ENCODE measurements at places on chromosomes 16 and 17. TPM values are rescaled to one million over a fixed set of nuclear protein-coding genes. Genes with fewer than 3 reads are reported as not detected.

DNA sequence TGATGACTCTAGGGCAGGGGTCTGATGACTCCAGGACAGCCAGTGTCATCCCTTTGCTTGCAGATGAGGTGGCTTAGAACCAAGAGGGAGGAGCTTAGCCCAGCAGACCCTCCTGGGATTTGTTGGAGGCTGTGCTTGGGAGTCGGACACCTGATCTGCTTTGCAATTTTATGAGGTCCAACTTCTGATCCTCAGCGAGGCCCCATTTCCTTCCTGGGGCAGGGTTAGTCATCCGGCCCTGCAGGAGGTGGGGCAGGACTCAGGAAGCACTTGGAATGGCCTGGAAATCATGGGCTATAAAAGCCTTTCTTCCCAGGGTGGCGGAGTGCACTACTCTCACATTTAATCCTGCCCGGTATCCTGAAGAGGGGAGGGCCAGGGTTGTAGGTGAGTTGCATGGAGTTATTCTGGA lies 168.5 kb downstream of the MSI2 start:
- no peak for DNase-seq

GRCh38 chr17:82062076-82062983 lies 3.3 kb downstream of the DUS1L start:
- no peak for DNase-seq

GRCh38 chr16:87469169-87469568 lies 23.7 kb downstream of the ZCCHC14 start:
- DNase-seq = no peak

GRCh38 chr16:2663553-2664546 lies 18.5 kb upstream of the KCTD5 start:
- DNase-seq = peak; percentile 4

DNA sequence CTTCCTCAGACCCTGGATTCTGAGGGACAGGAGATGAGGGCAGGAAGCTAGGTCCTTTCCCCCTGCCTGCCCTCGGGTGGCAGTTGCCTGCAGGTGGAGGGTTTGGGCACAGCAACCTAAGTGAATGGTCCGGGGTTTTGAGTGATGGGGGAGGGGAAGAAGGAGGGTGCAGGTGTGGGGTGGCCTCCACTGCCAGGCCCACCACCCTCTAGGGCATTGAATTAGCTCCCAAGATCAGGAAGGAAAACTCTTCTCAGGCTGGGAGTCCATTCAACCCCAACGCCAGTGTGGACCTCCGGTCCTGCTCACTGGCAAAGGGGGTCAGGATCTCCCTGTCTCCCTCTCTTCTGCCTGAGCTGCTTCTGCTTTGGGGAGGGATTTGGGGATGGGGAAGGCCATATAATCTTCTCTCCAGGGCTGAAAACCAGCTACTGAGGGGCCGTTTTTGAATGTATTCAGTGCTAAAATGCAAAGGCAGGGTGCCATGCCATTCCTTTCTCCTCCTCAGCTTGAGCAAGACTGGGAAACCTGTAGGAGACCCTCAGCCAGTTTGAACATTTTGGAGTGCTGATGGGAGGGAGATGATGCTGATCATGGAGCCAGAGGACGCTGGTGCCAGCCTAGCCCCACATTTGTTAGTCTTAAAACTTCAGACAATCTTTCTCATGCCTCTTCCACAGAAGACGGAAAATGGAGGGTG lies 18.8 kb downstream of the GRB7 start:
- no peak for DNase-seq

GRCh38 chr16:68088130-68088972 lies 3.2 kb downstream of the NFATC3 start:
- DNase-seq = no peak

DNA sequence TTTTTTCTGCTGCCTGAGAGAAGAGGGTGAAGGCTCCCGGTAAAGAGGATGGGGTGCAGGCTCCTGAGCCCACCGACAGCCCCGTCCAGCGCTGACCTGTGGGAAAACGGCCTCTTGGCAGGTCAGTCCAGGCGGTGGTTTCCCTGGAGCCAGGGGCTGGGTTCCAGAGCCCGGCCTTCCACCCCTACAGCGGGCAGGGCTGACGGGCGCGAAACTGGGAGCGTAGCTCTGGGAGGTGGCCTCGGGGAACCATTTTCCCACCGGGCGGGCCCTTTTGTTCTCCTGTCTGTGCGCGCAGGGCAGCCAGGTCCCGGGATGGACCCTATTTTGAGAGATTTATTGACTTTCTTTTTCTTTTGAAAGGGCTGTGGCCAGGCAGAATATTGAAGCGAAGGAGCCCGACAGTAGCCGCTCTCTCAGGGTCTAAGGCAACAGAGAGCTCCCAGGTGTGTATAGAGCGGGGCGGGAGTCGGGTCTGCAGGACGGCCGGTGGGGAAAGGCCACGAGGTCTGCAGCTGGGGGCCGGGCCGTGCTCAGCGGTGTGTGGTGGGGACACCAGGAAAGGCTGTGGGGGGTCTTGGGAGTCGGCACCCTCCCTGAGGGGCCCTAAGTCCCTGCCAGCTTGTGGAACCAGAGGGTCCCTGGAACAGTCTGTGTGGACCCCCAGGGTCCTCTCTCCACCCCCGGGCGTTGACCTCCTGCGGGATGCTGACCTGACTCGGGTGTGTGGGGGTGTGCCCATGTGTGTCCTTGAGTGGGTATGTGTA lies 32.3 kb downstream of the METRNL start:
- DNase-seq = no peak

- no peak for DNase-seq
Observed at GRCh38 chr17:16251043-16251442, 34.0 kb downstream of the PIGL start.

- no peak for DNase-seq
Observed at GRCh38 chr17:61401389-61402072, 1.9 kb downstream of the TBX2 start.

DNA sequence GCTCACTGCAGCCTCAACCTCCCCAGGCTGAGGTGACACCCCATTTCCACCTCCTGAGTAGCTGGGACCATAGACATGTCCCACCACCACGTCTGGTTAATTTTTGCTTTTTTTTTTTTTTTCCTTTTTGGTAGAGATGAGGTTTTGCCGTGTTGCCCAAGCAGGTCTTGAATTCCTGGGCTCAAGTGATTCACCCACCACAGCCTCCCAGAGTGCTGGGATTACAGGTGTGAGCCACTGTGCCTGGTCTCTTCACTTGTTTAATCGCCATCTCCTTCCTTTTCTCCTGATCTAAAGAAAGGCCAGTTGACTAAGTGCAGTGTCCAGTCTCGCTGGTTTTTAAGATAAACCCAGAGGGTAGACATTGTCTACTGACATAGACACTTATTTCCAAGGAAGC lies 152.0 kb downstream of the C16orf95 start:
- no peak for DNase-seq

DNA sequence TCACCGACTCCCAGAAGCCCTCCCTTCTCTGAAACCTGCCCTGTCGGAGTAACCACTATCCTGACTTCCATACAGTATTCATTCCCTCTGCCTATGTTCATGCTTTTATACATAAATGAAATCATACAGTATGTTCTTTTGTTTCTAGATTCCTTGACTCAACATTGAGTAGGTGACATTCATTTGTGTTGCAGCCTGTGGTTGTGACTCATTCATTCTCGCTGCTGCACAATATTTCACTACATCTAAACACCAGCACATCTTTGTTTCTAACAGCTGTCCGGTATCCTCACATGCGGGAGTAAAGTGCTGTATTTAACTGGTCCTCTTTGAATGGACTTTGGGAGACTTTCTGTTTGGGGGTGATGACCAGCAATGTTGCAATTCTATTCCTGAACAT lies 135.0 kb upstream of the FOXF1 start:
- no peak for DNase-seq

DNA sequence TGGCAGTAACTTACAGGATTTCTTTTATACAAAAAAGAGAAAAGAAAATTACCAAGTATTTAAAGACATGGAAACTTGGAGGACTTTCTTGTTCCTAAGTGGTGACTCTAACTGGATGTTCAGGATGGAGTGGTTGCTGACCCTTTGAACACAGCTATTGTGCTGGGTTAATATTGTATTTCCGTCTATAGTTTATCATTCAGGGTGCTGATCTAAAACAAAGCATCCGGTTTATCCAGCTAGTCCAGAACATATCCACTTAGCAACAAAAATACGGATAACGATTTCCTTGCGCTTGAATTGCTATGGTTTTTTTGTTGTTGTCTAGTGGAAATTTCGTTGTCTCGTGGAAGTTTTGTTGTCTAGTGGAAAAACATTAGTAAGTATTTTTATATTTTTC lies 38.2 kb downstream of the SNTB2 start:
- no peak for DNase-seq

DNA sequence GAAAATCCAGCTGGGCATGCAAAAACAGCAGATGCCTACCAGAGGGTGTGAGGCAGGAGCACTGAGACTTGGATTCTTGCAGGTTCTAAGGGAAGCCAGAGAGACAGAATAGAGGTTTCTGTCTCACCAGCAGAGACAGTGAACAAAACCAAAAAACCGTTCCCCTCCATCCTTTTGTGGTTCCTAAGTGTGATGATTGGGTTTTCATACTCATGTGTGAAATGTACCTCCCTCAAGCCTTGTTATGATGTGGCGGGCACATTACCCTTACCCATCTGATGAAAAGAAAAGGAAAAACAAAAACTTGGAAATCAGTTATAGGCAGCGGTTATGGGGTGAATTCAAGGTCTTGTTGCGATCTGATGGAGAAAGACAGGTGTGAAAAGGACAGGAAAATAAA lies 172.6 kb upstream of the CDH13 start:
- no peak for DNase-seq

- no peak for DNase-seq
Observed at GRCh38 chr16:67254801-67255552, 6.2 kb downstream of the SLC9A5 start.

GRCh38 chr16:19700319-19700781 lies 17.7 kb downstream of the KNOP1 start:
- no peak for DNase-seq

DNA sequence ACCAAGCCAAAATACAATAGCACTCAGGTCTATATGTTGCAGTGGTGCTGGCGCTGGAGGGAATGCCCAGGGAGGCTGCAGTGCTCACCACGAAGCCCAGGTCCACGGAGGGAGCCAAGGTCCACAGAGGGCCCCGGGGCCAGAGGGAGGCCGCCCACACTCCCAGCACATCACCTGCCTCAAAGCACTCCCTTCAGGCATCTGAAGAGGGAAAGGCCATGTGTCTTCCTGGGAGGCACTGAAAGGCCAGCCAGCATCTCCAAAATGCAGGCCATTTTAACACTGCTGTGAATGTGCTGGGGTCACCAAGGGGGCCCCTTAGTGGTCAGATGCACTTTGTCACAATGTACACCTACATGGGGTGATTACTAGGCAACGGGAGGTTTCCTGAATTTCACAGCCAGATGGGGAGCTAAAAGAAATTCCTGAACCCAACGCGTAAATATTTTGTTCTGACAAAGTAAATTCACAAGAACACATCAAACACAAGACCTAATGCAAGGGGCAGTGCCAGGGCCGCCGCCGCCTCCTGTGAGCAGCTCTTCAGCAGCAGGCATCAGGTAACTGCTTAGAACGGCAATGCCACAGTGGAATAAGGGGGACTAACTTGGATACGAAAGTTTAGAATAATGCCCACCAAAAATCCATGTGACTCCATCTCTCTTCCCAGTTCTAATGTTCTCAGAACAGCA lies 42.8 kb downstream of the USP22 start:
- no peak for DNase-seq

- DNase-seq = no peak
Observed at GRCh38 chr17:4739122-4740024, at the start of the genes CXCL16 and ZMYND15. Gene CXCL16 (minus strand): TSS chr17:4739928. CDS start chr17:4739339, 589 bp downstream. Gene ZMYND15 (plus strand): TSS chr17:4739833. CDS start chr17:4740549, 716 bp downstream.

DNA sequence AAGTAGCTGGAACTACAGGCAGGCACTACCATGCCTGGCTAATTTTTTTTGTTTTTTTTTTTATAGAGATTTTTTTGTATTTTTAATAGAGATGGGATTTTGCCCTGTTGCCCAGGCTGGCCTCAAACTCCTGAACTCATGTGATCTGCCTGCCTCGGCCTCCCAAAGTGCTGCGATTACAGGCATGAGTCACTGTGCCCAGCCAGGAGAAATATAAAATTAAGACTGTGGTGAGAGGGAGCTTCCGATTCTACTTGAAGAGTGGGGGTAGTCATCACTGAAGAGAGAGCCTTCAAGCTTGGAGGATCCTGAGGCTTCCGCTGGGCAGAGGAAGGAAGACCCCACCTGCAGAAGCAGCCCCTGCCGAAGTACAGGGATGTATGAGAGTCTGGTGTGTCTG lies 34.4 kb upstream of the RGS9 start:
- DNase-seq = no peak

GRCh38 chr16:47699106-47699505 lies 238.0 kb downstream of the PHKB start:
- no peak for DNase-seq

GRCh38 chr17:19538095-19539039 lies 4.7 kb downstream of the SLC47A1 start:
- no peak for DNase-seq

GRCh38 chr16:2748757-2749455 lies 3.5 kb upstream of the SRRM2 start:
- no peak for DNase-seq

DNA sequence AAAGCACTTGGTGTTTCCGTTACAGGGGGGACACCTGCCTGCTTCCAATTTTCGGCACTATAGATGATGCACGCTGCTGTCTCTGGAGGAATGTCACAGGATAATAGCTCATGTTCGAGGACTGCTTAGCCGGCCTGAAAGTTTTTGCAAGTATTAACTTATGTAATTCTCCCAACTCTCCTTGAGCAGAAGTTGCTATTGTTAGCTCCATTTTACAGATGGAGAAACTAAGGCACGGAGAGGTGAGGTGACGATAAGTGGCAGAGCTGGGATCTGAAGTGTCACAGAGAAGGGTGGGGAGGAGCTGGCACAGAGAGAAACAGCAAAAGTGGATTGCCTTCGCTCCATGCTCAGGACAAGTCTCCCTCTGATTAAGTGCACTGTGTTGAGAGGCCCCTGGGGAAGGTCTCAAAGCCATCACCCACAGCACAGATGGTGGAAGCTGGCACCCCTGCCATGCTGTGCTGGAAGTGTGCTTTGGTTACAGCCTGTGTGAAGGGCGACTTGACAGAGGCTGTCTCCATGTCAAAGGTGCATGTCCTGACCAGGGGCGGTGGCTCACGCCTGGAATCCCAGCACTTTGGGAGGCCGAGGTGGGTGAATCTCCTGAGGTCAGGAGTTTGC lies 40.8 kb upstream of the MEAK7 start:
- no peak for DNase-seq

CLEC18A gene
- 2.7 TPM for polyA plus RNA-seq

SLC5A11 gene
- polyA plus RNA-seq = 0.22 TPM

IKZF3 gene
- polyA plus RNA-seq = 0.20 TPM

SLC6A2 gene
- 0.14 TPM for polyA plus RNA-seq

CDT1 gene
- 11.3 TPM for polyA plus RNA-seq

NIP7 gene
- 16.6 TPM for polyA plus RNA-seq

ADAP2 gene
- 8.2 TPM for polyA plus RNA-seq

KCNG4 gene
- 0.44 TPM for polyA plus RNA-seq

ASGR2 gene
- 0.24 TPM for polyA plus RNA-seq

DLG4 gene
- 192 TPM for polyA plus RNA-seq

KRT34 gene
- polyA plus RNA-seq = not detected

KRTAP3-1 gene
- not detected for polyA plus RNA-seq

SPATA32 gene
- polyA plus RNA-seq = not detected

CENPX gene
- 70.4 TPM for polyA plus RNA-seq
